Transverse colon (tissue), 4 donors: ENCODE measurements at places on chromosomes 11 and 22.
A peak's percentile ranks its signal among the peaks of the same experiment; 100 is the strongest.

DNA sequence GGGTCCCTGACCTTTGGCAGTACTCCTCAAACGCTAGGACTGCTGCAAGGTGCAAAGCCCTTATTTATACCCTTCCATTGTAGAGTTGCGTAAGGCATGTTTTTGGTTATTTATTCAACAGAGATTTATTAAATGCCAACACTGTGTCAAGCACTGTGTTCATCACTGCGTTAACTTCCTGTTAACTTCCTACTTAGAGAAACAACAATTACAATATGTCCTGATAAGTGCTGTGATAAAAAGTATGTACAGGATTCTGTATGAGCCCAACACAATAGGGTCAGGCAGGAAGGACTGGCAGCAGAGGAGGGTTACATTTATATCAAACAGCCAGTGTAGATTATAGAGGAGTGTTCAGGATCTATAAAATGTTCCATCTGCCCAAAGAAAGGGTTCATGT is 812.8 kb upstream of the API5 start:
- no peak for DNase-seq

- no peak for DNase-seq
Observed at GRCh38 chr22:48389916-48390315, 1437.8 kb downstream of the BRD1 start.

DNA sequence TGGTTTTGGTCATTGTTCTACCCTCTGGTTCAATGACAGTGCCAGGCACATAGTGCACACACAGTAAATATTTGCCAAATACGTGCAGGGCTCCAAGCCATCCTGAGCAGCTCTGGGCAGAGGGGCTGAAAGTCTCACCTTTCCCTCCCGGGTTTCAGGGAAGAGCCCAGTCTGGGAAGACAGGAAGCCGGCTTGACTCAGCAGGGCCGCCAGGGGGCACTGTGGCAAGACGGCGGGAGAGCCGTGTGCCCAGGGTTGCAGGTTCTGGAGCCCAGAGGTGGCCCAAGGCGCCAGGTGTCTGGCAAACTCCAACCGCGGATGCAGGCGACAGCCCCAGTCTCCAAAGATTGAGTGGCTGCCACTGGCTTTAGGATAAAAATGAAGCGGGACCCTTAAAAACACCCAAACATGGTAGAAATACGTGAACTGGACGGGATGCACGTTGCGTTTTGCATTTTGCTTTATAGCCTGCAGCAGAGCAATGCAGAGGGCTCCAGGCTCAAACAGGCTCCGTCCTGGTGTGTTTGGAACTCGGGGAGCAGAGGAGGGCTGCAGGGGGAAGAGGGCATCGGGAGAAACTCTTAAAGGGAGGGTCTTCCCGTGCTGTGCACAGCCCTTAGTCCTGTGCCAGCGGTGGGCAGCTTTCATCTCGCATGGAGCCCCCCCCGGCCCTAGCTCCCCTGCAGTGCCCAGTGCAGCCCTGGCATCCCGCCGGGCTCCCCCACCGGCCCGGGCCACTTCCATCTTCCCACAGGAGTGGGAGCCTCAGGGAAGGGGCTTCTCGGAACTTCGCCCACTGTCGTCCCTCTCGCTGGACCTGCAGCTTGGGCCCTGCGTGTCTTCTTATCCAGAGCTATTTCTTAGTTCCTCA is 10.7 kb downstream of the KRTAP5-5 start:
- peak; percentile 38 for DNase-seq

- peak; percentile 8 for DNase-seq
Observed at GRCh38 chr11:21625982-21626381, 566.9 kb upstream of the ANO5 start.
